Glomerular endothelial cell (primary cell): ENCODE measurements at places on chromosomes 3 and 15.

- peak; percentile 61 for DNase-seq
Measured at GRCh38 chr3:132432639-132433038, 15.3 kb downstream of the DNAJC13 start.

GRCh38 chr3:48236531-48236930 lies 4.4 kb upstream of the ZNF589 start:
- no peak for DNase-seq

GRCh38 chr3:51671734-51672475 lies 853 bp downstream of the TEX264 start:
- DNase-seq = no peak

DNA sequence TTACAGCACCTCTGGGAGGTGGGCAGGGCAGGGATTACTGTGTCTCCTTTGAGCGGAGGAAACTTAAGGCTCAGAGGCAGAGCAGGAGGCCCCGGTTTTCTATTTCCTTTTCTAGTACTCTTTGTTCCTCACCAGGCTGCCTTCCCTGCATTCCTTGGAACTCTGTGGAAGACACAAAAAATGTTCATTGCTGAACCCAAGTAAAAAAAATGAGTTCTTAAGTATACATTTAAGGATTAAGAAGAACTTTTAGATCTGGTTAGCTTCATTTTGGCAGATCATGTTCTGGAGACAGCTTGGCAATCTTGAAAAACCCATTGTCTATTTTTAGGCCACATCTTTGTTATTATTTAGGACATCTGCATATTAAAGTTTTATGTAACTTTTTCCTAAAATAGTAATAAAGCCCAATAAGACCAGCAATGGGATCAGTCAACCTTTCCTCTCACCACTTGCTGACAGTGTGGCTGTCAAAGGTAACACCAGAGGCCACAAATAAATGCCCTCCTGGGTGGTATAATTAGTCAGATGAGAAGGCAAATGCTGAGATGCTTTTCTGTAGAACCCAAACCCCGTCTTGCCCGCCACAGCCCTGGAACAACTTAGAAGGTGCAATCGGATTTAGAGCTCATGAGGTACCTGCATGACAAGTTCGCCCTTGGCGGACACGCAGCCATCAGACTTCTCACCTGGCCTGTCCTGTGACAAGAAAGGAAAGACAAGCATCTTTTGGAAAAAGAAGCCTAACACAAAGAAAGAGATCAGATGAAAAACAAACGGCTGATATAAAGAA lies 97.2 kb downstream of the DGKG start:
- DNase-seq = no peak

DNA sequence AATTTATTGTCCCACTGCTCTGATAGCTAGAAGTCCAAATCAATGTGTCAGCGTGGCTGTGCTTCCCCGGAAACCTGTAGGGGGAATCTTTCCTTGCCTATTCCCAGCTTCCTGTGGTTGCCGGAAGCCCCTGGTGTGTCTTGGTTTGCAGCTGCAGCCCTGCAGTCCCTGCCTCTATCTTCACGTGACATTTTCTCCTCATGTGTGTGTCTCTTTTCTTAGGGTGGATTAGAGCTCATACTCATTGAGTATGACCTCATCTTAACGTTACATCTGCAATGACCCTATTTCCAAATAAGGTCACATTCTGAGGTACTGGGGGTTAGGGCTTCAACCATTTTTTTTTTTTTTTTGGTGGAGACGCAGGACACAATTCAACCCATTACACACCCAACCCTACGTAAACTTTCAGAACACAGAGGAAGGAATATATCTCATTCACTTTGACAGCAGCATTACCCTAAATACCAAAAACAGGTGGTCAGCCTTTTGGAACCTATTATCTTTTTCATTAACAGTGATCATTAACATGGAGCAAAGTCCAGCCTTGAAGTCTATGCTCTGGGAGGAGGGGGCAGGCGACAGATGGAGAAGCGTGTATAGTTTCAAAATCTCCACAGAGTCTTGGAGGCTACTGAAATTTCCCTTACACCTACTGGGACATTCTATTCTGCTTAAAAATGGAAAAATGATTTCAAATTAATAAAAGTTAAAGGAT lies 88.6 kb downstream of the RYK start:
- no peak for DNase-seq

- DNase-seq = no peak
Measured at GRCh38 chr3:184380185-184380626, 352 bp downstream of the CHRD start.

- no peak for DNase-seq
Measured at GRCh38 chr3:182375916-182376315, 417.4 kb upstream of the ATP11B start.

DNA sequence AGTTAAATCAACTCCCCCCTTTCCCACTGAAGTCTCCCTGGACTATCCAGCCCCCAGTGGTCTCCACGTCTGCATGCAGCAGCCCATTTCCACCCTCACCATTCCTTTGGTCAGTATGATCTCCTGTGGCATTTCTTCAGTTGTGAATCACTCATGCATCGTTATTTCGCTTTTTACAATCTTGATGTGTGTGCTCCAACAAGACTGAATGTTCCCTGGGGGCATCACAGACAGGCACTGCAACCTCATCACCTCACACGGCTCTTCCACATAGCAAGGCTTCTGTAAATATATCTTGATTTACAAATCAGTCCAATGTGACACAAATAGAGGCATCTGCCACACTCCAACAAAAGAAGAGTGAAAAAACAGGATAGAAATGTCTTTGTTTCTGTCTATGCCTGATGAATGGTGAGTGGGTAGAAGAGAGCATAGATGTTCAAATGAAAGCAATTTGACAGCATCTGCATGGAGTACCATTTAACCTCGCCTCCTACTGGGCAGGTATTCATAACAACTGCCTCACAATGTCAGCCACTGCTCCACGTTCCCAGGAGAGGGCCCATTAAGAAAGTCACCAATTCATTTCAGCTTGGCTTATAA lies 5.2 kb downstream of the HEG1 start:
- DNase-seq = no peak

GRCh38 chr3:115321400-115321805 lies 174.3 kb upstream of the ZBTB20 start:
- DNase-seq = no peak
